Activated CD4-positive, CD25-positive, alpha-beta regulatory T cell treated with anti-CD3 and anti-CD28 coated beads, Interleukin-2, amount 50 U/mL, for 16 hours (primary cell): ENCODE measurements at places on chromosomes 5 and 9.

- no peak for DNase-seq
Measured at GRCh38 chr5:119276978-119277377, 78.8 kb upstream of the TNFAIP8 start.

DNA sequence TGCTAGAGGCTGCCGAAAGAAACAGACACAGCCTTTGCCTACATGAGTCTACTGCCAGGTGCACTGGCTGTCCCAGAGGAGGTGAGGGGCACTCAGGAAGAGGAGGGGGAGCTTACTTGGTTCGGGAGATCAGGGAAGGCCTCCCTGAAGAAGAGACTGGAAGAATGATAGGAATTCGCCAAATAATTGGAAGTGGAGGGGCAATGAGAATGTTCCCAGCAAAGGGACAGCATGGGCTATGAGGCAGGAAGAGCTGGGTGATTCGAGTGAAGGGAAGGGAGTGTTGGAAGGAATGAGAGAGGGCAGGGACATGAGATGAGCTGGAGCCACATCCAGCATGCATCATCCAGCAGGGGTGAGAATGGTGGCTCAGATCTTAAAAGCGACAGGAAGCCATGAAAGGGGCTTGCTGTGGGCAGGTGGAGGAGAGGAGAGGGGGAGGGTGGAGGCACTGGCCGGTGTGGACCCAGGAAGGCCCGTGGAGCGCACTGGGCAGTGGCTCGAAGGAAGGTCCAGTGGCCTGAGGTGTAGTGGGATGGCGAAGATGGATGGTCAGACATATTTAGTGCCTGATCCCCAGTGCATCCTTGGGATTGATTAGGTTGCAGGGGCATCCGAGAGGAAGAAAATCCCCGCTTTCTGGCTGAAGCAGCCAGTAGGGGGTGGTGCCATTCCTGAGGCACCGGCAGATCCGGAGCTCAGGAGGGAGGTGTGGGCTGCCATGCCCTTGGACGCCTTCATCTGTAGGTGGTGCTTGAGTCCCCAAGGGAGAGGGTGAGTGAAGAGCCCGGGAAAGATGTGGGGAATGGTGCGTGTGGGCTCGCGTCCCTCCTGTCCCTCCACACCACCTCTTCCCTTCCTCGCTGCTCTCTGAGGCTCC, 53.5 kb upstream of the GARNL3 start:
- no peak for DNase-seq

DNA sequence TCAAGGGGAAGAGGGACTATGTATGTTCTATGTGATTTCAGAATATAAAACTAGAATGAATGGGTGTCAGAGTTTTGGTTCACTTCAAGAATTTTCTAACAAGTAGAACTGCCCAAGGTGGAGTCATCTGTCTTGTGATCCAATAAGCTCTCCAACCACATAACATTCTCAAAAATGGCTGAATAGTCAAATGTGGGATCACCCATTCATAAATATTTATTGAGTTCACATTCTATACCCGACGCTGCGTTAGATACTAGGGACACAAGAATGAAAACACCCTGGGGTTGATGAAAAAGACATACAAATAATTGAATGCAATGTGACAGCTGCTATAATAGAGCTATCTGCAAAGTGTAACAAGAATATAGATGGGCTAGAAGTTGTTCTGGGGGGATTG, 35.3 kb upstream of the TRAF1 start:
- no peak for DNase-seq

GRCh38 chr5:5373351-5373989, 49.0 kb upstream of the ICE1 start:
- DNase-seq = no peak

GRCh38 chr5:32955814-32956213, 244.7 kb downstream of the NPR3 start:
- no peak for DNase-seq

DNA sequence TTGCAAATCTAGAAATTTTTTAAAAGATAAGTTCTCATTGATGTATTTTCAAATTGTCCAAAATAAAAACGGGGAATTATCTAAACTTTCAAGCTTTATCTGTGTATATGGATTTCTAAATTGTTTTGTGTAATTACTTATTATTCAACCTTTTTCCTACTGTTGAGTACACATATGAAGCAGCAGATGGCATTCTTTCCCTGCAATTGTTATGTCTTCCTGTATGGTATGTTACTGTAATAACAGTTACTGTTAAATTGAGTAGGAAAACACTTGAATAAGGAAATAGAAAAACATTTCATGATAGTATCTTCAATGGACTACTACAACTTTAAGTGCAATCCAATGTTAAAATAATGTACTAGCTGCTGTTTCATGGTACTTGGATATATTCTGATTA, 124.8 kb downstream of the RANBP17 start:
- no peak for DNase-seq
